ENCODE measurements at places on chromosomes 5 and 9.
A peak's percentile ranks its signal among the peaks of the same experiment; 100 is the strongest.

DNA sequence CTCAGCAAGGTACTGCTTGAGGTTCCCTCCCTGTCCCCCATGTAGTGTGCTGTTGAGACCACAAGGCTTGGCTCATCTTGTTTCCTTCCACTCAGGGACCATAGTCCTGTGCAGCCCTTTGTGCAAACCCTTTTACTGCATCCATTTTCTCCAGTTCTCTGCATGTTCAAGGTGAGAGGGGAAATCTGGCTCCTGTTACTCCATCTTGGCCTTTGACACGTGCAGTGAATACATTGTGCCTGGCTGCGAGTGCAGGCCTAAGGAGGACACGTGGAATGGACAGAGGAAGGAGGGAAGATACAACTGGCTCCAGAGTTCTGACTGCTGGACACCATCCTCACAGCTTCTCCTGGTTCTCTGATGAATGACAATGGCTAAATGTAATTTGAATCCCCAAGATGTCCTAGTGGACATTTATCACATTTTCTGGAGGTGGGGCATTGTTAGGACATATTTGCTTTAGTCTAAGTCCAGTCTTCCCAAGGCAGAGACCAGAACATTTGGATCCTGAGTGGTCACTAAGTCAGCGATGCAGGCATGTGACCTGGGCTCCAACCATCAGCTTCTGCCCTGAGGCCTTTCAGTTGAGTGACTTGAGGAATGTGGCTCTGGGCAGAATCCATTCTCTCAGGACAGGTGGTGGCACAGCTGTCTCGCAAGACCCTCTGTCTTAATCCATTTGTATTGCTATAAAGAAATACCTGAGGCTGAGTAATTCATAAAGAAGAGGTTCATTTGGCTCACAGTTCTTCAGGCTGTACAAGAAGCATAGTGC is 189.0 kb upstream of the DAP start:
- DNase-seq = no peak

DNA sequence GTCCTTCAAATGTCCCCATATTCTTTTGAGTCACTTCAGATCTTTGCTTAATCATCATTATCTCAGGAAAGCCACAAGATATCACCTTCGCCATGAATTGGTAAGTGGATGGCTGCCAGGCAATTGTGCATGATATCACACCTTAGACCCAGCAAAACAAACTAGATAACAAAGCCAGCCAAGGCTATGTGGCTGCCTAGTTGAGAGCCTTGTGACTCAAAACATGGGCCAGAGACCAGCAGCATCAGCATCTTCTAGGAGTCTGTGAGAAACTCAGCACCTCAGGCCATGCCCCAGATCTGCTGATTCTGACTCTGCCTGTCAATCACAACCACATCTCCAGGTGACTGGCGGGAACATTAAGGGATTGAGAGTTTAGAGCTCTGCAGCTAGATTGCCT is 82.8 kb downstream of the SLIT3 start:
- DNase-seq = peak; percentile 53

- no peak for DNase-seq
Measured at GRCh38 chr9:111566234-111566633, 33.2 kb downstream of the PTGR1 start.

- DNase-seq = peak; percentile 76
Measured at GRCh38 chr5:134446938-134447337, 35.3 kb upstream of the CDKN2AIPNL start.

GRCh38 chr9:97572892-97573365 is 60.2 kb downstream of the TSTD2 start:
- DNase-seq = no peak

DNA sequence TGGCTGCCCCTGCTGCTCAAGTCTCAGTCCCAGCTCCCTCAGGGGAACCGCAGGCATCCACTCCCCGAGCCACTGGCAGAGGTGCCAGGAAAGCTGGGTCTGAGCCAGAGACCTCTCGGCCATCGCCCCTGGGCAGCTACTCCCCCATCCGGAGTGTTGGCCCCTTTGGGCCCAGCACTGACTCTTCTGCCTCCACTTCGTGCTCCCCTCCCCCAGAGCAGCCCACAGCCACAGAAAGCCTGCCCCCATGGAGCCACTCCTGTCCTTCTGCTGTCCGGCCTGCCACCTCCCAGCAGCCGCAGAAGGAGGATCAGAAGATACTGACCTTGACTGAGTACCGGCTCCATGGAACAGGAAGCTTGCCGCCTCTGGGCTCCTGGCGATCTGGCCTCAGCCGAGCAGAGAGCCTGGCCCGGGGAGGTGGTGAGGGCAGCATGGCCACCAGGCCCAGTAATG is 49.8 kb upstream of the TESK1 start:
- DNase-seq = no peak

DNA sequence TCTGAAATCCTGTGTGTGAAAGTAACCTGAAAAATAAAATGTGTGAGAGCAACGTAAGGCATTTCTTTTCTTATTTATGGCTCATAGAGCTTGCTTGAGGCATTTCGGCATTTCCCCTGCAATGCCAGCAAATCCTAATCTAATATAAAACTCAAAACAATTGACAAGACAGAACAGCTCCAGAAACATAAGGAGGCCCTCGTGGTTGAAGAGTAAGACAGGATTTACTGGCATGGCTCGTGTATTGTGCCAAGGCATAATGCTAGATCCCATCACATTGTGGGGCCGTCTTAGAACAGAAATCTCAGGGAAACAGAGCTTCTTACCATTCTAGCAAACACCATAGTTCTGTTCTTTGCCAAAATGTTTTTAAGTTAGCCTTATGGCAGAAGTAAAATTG is 166.2 kb downstream of the NTRK2 start:
- DNase-seq = no peak

- no peak for DNase-seq
Measured at GRCh38 chr9:79264041-79264440, 307.7 kb upstream of the TLE4 start.

DNA sequence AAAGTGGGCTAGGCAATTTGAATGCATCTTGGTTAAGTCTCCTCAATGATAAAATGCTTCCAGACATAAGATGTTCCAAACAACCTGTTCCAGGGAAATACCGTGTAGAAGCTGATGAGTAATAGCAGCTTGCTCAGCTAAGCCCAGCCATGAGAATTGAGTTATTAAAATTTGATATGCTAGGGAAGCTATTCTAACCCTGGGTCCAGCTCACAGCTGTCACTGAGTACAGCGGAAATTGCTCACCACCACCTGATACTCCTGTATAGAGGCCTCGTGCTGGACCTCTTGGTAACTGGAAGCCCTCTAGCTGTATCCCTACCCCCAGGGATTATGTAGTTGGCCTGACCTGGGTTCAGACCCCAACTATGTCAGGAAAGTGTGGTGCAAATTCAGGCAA is 521.3 kb upstream of the TRPC7 start:
- no peak for DNase-seq

GRCh38 chr5:59863777-59864176 is 29.7 kb downstream of the PDE4D start:
- DNase-seq = no peak

DNA sequence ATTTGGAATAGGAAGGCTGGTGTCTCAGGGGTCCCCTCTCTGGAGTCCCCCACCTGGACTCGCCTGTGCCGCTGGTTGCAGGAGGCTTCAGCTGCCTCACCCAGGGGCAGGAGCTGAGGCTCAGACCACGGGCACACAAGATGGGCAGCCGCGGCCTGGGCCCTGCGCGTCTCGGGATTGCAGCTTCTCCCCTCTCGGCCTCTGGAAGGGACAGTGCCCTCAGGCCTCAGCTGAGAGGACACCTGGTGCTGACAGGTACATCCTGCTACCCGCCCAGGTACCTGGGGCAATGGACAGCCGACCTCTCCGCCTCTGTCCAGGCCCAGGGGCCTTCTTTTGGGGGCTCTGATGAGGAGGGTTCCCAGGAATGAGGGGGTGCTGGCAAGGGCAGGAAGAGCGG is 38.3 kb downstream of the UNC5A start:
- DNase-seq = no peak

DNA sequence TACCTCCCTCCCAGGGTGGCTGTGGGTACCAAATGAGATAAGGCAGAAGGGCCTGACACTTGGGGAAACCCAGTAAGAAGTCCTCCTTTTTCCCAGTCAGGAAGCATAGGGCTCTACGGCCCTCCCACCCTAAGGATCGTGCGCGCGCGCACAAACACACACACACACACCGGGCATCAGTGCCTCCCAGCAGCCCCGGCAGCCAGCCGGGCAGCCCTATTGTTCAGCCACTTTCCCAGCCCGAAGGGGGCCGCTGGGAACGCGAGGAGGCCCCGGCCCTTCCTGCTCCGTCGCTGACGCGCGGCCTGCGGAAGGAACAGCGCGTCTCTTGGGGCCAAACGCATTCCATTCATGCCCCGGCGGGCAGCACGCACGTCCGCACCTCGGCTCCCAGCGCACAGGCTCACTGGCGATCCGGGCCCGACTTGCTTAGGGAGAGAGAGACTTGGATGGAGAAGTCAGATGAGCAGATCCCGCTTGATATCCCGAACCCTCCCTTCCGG is 22.6 kb downstream of the DUSP1 start:
- DNase-seq = no peak

DNA sequence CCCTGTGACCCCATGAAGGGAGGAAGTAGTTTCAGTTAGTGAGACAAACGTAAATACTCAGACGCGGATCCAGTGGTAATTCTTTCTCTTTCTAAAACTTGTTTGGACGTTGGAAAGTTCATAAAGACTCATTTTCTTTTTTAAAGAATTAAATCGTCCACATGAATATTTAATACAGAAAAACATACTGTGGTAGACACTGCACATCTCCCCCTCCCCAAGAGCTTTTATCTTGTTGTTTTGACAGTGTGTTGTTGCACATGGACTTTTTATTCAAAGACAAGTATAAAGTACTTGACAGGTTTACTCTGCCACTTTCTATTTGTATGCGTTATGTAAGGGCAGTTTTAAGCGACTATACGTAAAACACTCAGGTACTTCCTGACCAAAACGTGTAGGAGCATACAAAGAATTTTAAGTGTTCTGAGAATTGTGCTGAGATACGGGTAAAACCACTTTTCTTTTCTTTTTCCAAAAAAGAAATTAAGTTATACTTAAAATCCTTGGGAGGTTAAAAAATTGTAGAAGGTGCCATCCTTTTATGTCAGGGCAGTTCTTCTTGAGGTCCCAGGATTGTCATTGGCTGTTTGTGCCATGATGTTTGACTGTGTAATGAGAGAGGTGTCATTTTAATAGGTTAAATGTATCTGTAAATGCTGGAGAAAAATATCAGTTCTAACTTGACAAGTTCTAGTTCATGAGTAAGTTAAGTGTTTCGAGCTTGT is 1.3 kb downstream of the NIPBL start:
- no peak for DNase-seq

GRCh38 chr9:92276331-92277032 is 17.0 kb downstream of the IARS1 start:
- DNase-seq = no peak

- no peak for DNase-seq
Measured at GRCh38 chr9:69834591-69835184, 14.1 kb downstream of the CFAP95 start.

DNA sequence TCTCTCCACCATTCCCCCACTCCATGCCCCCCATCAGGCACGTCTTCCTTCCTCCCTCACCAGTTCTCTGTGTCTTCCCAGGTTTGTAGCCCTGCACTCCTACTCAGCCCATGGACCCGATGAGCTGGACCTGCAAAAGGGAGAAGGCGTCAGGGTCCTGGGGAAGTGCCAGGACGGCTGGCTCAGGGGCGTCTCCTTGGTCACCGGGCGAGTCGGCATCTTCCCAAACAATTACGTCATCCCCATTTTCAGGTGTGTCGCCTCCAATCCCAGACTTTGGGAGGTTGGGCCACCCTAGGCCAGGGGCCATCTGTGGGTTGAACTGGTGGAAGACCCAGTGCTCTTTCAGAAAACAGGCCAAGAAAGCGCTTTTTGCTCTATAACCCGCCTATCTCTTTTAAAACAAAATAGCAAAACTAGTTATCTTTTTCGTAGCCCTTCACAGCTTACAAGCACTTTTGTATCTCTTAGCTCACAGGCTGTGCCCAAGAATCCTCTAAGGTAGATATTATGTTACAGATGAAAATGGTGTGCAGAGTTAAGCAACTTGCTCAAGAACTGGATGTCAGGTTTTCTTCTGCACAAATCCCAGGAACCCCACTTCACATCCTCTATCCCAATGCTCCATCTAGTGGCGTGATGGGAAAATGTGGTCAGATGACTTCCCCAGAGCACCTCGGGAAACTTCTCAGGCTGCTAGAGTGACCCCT is 56.2 kb downstream of the PLAC8L1 start:
- peak; percentile 58 for DNase-seq

DNA sequence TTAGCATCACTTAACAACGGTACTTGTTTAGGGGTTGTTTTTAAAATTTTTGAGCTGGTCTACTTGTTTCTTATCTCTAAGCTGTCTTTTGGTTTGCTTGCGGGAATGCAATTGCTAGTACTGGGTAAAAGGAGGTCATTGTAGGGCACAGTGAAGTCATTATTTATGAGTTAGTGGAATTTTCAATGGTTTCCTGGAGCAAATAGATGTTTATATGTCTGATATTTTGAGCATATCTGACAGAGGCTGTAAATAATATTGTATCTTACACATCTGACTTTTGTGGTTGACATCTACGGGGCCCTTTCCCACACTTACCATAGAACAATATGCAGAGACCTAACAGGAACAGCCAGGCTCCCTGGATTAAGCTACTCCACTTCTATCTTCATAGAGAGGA is 90.4 kb upstream of the IL6ST start:
- no peak for DNase-seq

- no peak for DNase-seq
Measured at GRCh38 chr5:141517880-141518617, 29.2 kb downstream of the PCDHGC5 start.

GRCh38 chr5:37710965-37711364 is 128.9 kb downstream of the GDNF start:
- no peak for DNase-seq

- DNase-seq = no peak
Measured at GRCh38 chr5:40675396-40676133, 4.2 kb upstream of the PTGER4 start.

DNA sequence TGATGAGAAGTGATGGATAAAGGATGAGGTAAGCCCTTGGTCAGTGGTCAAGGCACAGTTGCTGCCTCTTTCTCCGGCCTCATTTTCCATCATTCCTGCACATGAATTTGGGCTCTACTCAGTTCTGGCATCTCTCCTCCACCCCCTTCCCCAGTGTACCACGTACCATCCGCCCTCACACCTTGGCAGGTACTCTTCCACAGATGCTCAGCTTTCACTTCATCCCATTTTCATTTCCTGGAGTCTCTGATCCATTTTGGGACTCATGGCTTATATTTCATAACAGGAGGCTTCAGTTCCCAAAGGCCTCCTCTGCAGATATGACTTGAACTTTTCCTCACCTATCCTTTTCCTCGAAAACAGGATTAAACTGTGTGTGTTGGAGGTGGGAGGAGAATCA is 326.7 kb downstream of the ASTN2 start:
- no peak for DNase-seq

DNA sequence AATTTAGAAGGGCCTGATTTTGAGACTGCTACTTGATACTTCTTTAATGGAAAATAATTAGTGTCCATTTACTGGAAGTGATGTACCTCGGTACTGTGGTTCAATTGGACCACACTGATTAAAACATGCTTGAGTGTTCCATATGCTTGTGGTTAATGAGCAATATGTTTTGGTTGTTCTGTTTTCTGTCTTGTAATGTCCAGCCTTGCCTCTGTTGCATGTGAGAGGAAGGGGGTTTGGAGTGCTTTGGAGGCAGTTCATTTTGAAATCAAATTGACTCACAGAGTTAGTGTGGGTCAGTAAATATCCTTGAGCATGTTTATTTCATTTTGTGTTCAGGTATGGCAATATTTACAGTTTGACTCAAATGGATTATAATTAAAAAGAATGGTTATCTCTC is 334.4 kb downstream of the ARHGEF28 start:
- no peak for DNase-seq
